Suprapubic skin (tissue), 4 donors: ENCODE measurements at places on chromosomes 16 and 17.

- no peak for DNase-seq
These were observed 32.1 kb upstream of the LONP2 start for GRCh38 chr16:48212033-48212432.

- DNase-seq = no peak
These were observed 2.0 kb downstream of the ROGDI start for GRCh38 chr16:4800290-4801041.

GRCh38 chr17:7632492-7632894, 2.6 kb downstream of the SHBG start:
- DNase-seq = no peak

DNA sequence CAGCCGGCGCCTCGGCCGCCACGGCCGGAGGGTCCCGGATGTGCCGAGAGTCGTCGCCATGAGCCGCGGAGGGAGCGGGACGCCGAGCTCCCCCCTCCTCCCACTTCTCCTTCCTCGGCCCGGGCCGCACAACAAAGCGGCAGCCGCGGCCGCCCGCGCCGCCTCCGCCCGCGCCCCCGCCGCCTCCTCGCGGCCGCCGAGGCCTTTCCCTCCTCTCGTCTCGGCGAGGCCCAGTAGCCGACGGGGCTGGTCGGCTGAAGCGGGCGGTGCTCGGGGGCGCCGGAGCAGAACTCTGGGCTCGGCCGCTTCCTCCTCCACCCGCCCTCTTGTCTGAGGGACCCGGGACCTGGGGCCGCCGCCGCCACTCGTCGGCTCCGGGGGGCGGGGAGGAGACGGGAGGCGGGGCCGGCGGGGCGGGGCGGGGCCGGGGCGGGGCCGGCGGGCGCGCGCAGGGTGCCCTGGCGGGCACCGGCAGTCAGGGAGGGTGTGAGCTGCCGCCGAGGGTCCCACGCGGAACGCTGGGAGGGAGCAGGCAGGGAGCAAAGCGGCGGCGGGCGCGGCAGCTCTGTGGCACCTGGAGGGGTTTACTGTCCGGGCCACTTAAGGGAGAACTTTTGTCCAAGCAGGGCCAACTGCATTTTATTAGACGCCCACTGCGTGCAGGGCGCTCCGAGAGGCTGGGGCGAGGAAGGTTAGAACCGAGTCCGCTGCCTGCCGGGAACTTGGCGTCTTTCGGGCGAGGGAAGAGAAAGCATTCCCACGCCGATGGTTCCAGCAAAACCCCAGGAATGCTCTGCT, at the start of gene SMURF2:
TSS of gene SMURF2 (minus strand) at position 332 of the 798 bp plus-strand sequence. CDS start 427 bp downstream, outside the sequence.
- DNase-seq = peak; percentile 88

DNA sequence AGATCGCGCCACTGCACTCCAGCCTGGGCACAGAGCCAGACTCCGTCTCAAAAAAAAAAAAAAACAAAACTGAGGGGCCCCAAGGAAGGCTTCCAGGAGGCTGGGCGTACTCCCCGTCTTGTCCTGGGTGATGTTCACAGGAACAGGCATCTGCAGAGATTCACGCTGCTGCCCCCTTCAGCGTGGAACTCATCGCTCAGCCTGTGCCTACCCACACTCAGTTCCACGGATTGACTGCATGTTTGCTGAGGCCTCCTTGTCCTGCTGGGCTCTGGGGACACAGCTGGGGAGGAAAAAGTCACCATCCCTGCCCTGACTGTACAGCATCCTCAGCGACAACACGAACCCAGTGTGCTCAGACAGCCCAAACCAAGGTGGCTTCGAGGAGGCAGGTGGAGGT, 12.9 kb upstream of the OSGIN1 start:
- DNase-seq = no peak

- DNase-seq = no peak
These were observed 43.7 kb downstream of the TMEM132E start for GRCh38 chr17:34622862-34623623.

GRCh38 chr16:48901712-48902374, 291.9 kb upstream of the N4BP1 start:
- no peak for DNase-seq

- DNase-seq = peak; percentile 73
These were observed 59.1 kb upstream of the CLEC18B start for GRCh38 chr16:74480150-74481029.

DNA sequence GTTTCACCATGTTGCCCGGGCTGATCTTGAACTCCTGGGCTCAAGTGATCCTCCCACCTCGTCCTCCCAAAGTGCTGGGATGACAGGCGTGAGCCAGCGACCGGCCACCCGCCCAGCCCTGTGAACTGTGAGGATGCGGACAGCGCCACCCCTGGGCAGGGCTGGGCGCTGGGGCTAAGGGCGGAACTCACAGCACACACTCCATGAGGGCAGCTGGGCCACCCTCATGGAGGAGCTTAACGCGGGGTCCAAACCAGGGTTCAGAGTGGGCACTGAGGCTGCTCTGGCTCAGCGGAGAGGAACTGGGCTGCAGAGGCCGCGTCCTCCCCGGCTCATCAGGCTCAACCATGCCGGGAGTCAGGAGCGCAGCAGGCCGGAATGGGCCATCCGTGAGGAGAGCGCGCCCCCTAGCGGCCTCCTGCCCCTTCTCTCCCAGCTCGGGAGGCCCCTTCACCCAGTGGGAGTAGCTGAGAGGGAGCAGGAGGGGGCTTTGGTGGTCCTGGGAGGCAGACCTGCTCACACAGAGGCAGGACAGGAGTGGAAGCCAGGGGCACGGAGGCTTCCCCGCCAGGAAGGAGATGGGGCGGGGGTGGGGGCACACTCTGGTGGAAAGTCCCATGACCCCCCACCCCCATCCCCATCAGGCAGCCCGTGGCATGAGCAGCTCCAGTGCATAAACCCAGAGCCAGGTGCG, 13.8 kb downstream of the CORO7 start:
- DNase-seq = peak; percentile 89

GRCh38 chr17:37884516-37884915, 39.7 kb upstream of the TBC1D3K start:
- no peak for DNase-seq

GRCh38 chr17:66748578-66748977, 86.3 kb upstream of the CACNG5 start:
- DNase-seq = peak; percentile 7

DNA sequence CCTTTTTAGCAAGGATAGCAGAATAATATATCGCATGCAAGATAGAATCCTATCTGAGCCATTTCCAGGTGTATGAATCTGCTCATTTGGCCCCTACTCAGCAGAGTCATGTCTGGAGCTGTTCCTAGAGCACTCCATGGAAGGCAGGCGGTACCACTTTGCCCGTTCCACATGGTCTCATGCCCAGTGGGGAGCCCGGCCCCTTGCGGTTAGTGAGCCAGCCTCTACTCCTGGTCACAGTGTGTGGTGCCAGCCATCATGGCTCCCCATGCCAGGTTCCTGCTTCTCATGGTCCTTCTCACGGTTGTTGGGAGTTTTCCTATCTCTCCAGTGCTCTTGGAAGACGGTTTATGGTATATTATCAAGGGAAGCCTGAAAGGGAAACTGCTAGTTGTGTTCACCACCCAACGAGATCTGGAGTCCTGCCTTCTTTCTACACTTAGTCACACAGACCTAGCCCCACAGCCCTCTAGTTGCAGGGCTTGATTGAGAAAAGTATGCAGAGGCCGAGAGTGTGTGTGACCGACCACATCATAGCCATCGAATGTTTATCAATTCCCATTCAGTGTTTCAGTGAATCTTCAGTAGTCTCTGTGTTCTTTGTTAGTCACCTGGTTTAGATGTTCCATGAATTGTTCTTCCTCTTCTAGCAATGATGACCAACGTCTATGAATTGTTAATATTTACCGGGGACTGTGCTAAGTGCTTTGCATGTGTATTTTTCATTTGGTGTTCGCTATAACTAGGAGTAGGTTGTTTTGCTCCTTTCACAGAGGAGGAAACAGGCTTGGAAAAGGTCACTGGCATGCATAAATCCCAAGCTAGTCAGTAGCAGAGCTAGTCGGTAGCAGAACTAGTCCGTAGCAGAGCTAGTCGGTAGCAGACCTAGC, 9.6 kb downstream of the JPT2 start:
- no peak for DNase-seq

- DNase-seq = no peak
These were observed 90.0 kb downstream of the ELAC2 start for GRCh38 chr17:12927541-12928425.

DNA sequence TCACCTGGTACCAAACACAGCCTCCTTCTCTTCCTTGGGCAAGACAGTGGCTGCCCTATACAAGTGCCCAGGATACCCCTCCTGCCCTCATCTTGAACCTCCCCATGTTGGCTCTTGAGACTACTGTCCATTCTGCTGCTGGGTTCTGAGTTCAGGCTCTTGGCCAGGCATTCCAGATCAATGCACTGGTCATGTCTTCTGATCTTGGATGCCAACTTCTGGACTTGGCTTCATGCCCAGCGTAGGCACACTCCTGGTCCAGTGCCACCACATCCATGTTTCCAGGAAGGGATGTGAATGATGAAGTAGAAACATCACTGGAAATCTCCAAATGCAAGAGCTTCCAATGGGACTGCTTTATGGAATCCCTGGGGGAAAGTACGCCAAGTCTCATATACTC, 51.5 kb downstream of the DYNLRB2 start:
- DNase-seq = no peak

DNA sequence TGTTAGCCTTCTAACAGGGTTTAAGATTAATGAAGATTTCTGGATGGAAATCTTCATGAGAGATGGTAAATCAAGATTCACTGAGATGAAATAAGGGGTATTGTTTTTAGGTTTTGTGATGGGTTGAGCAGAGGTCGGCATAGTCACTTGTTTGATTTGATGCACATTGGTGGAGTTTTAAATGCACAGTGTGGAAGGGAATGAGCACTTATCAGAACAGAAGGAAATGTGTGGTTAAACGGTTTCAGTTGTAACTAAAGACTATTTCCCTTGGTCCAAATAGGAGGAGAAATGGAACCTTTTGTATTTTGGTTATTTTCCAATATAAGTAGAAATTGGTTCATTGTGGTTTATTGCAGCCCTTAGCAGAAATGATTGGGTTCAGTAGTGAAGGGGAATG, 34.1 kb downstream of the CBFB start:
- DNase-seq = no peak

GRCh38 chr16:48206594-48207242, 37.4 kb upstream of the LONP2 start:
- no peak for DNase-seq

- no peak for DNase-seq
These were observed 1.6 kb downstream of the CHD9 start for GRCh38 chr16:53056392-53056881.

GRCh38 chr17:78912082-78912481, 9.1 kb upstream of the CEP295NL start:
- DNase-seq = no peak

GRCh38 chr17:81931557-81932332, 4.2 kb upstream of the MAFG start:
- DNase-seq = no peak

DNA sequence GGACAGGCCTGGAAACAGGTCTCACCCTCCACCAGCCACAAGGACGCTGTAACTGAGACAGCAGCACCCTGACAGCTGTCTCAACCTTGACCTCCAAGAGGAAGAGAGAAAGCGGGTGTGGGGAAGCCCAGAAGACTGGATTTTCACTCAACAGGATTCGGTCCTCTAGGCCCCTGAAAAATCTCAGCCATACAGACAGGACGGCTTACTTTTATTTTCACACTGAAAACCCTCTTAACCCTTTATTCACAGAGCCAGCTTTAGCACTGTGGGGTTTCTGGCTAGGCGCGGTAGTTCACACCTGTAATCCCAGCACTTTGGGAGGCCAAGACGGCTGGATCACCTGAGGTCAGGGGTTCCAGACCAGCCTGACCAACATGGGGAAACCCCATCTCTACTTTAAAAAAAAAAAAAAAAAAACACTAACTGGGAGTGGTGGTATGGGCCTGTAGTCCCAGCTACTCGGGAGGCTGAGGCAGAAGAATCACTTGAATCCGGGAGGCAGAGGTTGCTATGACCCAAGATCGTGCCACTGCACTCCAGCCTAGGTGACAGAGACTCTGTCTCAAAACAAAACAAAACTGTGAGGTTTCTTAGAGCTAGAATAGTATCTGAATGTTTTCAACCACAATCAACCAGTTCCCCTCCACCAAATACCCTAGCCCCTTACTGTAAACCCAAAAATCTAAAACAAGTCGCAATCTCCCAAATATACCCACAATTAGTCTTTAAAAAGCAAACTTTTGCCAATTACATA, 5.3 kb downstream of the ANKRD11 start:
- DNase-seq = no peak

DNA sequence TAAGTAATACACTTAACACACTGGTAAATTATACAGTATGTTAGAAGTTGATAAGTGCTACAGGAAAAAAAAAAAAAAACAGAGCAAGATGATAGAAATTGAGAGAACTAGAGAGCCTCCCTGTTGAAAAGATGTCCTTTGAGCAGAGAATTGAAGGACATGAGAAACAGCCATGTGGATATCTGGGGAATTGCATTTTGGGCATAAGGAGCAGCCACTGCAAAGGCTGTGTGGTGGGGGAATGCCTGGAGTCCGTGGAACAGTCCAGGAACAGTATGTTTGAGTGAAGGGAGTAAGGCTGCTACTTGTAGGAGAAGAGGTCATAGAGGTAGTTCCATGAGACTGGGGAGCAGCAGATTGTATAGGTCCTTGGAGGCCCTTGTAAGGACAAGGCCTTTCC, 178.4 kb downstream of the FTO start:
- no peak for DNase-seq

DNA sequence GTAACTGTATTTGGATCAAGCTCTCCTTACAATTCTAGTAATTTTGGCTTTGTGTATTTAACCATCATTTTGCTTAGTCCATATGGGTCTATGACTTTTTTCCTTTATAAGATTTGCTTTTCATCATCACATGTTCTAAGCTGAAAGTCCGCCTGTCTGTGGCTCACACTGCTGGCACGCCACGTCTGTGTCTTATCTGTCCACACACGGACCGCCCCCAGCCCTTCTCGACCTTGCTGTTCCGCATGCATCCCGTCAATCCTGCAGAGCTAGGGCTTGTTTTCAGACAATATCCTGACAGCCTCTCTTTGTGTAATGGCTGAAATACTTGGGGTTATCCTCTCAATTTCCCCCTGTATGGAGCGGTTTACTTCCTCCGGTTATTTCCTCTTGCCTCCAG, 8.4 kb upstream of the ALDH3A1 start:
- DNase-seq = peak; percentile 41

DNA sequence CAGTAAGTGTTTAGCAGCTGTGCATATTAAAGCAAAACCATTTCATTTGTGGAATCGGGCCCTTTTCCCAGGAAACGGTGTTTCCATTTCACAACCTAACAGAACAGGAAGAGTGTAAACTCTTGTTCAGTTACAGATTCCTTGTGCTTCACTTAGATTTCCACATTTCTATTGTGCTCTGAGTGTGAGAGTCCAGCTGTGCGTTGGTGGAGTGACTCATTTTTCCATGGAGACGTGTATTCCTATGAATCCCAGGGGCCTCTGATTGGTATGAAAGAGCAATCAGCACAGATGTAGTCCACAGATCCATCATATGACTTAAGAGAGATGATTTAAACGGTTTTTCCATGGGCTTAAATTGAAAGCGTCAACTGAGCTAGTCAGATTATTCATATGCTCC, 13.3 kb upstream of the CAVIN1 start:
- peak; percentile 76 for DNase-seq

DNA sequence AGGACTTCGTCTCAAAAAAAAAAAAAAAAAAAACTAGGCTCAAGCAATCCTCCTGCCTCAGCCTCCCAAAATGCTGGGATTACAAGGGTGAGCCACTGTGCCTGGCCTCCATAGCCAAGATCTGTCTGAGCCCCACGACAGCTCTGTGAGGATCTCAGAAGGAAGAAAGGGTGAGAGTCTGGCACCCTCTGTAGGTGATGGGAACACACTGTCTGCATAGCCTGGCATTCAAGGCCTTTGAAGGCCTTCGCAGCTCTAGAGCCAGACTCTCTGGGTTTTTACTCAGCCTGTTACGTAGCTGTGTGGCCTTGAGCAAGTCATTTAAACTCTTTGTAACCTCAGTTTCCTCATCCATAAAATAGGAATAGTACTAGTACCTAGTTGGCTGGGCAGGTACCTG, 6.3 kb upstream of the XPO6 start:
- no peak for DNase-seq
